ENCODE measurements at places on chromosomes 13 and 19. TPM values are rescaled to one million over a fixed set of nuclear protein-coding genes. Genes with fewer than 3 reads are reported as not detected.

NECTIN2 gene
- total RNA-seq: 76.9 TPM

CLEC17A gene
- not detected for total RNA-seq

KIR2DL3 gene
- total RNA-seq: not detected

CD33 gene
- not detected for total RNA-seq

MKNK2 gene
- 116 TPM for total RNA-seq

NPAS1 gene
- 1.7 TPM for total RNA-seq

WDR87 gene
- not detected for total RNA-seq

CCL25 gene
- total RNA-seq: not detected

CEACAM3 gene
- total RNA-seq: not detected

C19orf38 gene
- total RNA-seq: 1.4 TPM

ZNF844 gene
- total RNA-seq: 3.7 TPM

Measured in pericardium fibroblast (primary cell).